ENCODE measurements at places on chromosomes 3 and 15.

- DNase-seq = no peak
These were observed 177.3 kb downstream of the NFKBIZ start for GRCh38 chr3:102026656-102027055.

- DNase-seq = no peak
These were observed 4.4 kb downstream of the GABPB1 start for GRCh38 chr15:50350621-50351020.

DNA sequence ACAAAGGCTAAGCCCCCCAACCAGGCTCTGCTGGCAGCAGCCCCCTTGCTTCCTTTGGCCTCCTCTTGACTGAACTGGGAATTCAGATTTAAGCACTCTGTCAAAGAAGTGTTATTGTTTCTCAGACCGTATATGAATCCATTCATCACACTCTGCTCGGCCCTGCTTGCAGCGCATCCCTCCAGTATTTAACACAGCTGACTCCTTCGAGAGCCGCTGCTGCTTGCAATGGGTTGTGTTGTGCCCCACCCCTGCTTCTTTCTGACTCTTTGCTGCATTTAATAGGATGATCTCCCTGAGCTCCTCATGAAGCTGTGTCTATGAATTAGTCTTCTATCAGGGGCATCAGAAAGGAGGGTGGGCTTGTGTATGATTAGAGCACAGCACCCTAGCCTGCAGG, 31.2 kb downstream of the C3orf20 start:
- DNase-seq = no peak

- DNase-seq = no peak
These were observed 29.4 kb downstream of the LYSMD4 start for GRCh38 chr15:99703603-99704443.

DNA sequence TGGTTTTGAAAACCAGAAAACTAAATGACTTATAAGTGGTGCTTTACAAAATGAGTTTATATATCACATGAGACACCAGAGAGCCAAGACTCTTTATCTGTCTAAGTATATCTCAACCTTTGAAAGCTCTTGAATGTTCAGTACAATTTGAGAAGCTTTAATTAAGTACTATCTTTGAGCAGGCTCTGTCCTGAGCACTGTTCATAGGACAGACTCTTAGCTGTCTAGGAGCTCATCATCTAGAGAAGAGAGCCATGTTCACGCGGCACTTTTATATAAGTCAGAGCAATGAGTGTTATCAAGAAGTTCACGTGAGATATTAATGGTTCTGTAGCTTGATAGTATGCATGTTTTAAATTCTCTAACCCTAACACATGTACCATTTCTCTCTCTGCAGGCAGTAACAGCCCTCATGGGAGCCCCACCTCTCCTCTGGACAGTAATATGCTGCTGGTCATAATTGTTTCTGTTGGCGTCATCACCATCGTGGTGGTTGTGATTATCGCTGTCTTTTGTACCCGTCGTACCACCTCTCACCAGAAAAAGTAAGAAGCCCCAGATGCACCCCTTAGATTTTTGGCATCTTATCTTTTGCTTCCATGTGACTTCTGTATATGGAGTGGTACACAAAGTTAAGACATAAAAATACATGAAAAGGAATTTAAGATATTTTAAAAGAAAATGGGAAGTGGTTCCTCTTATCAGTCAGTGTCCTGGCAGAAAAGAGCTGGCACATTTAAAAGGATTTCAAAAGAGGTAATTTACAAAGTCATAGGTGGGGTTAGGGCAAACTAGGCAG, 86.0 kb downstream of the HCN4 start:
- DNase-seq = no peak

Data from DMS79 (cell line).